Glomerular endothelial cell (primary cell): ENCODE measurements at places on chromosomes 7 and 10. TPM values are rescaled to one million over a fixed set of nuclear protein-coding genes. Genes with fewer than 3 reads are reported as not detected.

DNA sequence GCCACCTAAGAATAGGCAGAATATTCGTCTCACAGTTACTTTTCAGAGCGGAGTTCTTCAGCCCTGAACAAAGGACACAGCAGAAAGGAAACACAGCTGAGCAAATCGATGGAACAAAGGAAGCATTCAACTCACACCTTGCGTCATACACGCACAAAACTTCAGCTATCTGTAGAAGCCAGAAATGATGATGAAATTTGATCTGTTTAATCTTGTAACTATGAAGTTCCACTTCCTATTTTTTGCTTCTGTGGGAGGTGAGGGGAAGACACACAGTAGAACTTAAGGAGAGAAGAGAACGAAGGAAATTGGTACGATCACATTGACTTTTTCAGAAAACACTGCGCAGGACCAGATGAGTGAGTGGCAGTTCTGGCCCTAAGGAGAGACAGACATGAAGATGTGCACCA is 26.2 kb downstream of the FAM171A1 start:
- peak; percentile 68 for DNase-seq

DNA sequence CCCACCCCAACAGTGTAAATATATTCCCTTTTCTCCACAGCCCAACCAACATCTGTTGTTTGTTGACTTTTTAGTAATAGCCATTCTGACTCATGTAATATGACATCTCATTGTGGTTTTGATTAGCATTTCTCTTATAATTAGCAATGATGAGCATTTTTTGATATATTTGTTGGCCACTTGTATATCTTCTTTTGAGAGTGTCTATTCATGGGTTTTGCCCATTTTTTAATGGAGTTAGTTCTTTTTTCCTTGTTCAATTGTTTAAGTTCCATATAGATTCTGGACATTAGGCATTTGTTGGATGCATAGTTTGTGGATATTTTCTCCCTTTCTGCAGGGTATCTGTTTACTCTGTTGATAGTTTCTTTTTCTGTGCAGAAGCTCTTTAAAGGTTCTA is 340.1 kb downstream of the NXPH1 start:
- DNase-seq = no peak

DNA sequence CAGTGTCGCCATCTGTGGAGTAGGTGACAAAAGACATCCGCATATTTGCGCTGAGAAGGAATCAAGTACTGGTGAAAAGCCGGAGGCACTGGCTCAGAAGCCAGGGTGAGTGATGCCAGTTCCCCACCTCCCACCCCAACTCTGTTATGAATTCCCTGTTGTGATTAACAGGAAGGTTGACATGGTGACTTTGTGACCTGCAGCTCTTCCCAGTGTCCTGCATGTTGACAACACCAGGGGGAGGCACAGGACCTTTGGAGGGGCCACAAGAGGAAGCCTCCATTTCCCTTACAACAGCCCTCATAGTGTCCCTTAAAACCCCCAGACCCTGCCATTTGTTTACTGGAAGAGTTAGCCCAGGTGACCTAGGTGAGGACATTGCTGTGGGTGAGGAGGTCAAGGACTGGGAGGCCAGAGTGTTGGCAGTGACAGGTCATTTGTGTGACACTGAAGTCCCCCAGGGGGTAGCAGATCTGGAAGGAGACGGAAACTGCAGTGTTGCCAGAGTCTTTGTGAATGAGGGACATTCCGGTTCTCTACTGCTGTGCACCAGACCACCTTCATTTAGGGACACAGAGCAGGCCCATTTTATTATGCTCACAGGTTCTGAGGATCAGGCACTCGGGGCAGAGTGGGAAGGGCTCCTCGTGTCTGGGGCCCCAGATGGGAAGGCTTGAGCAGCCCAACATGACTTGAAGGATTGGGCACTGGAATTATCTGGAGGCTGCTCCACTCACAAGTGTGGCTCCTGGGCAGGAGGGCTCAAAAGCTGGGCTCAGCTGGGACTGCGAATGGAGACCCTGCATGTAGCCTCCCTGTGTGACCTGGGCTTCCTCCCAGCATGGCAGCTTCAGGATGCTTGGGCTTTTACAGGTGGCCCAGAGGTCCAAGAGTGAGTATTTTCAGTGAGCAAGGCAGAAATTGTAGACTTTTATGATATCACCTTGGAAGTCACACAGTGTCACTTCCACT is 13.0 kb upstream of the ANTXRL start:
- DNase-seq = no peak

GRCh38 chr10:73643362-73643761 is 2.1 kb upstream of the MYOZ1 start:
- DNase-seq = no peak

- no peak for DNase-seq
Measured at GRCh38 chr10:4213441-4213840, 428.4 kb upstream of the KLF6 start.

DNA sequence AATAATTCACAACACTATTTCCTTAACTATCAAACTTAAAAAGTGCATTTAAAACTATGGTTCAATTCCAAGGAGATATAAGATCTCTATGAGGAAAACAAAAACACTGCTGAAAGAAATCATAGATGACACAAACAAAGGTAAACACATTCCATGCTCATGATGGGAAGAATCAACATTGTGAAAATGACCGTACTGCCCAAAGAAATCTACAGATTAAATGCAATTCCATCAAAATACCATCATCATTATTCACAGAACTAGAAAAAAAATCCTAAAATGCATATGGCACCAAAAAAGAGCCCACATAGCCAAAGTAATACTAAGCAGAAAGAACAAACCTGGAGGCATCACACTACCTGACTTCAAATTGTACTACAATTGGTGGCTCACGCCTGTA is 159.9 kb upstream of the EEPD1 start:
- DNase-seq = no peak

GRCh38 chr7:80856769-80857168 is 62.1 kb downstream of the SEMA3C start:
- DNase-seq = no peak

GRCh38 chr7:54166419-54166818 is 375.8 kb upstream of the VSTM2A start:
- DNase-seq = no peak

DNA sequence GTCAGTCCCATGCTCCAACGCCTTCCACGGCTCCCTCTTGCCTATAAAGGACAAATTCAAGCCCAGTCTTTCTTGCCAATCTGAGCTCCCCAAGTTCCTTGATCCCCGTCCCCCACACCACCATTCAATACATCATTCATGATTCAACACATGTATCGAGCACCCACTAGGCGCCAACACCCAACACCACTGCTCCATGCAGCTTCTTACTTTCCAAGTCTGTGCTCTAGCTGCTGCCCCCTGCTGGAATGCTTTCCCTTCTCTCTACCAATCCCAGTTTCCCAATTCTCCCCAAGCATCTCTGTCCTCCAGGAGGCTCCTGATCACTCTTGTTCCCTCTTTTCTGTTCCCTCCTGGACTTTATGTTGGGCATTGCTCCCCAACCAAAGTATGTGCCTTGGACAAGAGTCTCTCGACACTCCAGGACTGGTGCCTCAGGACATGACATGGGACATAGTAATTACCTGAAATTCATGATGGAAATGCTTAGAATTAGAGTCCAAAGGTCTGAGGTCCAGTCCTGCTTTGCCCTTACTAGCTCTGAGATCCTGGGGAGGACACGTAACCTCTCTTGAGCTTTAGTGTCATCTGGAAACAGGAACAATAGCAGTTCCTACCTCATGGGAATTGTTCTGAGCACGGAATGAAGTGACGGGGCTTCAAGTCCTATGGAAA is 172.7 kb downstream of the NEURL1 start:
- no peak for DNase-seq

- no peak for DNase-seq
Measured at GRCh38 chr7:41907444-41907843, 204.6 kb upstream of the INHBA start.

GRCh38 chr7:120502132-120502531 is 229.2 kb downstream of the KCND2 start:
- DNase-seq = no peak

- DNase-seq = no peak
Measured at GRCh38 chr10:47264797-47265281, 35.2 kb upstream of the GDF10 start.

DNA sequence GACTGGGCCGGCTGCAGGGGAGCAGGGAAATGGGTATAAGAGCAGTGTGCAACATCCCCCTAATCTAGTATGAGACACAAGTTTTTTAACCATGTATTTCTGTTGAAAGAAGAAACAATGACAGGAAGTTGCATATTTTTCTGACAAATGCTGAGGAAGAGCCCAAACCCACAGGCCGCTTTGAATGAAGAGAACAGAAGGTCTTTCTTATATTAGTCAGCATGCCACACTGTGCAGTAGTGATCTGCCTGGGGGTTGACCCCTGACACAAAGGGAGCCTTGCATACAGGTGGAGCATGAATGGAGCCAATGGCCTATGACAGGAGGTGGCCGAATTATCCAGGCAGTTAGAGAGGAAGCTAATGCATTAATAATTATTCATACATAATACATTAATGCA is 518.3 kb downstream of the PLXDC2 start:
- DNase-seq = no peak

- DNase-seq = peak; percentile 20
Measured at GRCh38 chr7:106737202-106737562, 76.2 kb upstream of the CCDC71L start.

GRCh38 chr7:47241112-47242065 is 340.5 kb downstream of the TNS3 start:
- DNase-seq = no peak

DNA sequence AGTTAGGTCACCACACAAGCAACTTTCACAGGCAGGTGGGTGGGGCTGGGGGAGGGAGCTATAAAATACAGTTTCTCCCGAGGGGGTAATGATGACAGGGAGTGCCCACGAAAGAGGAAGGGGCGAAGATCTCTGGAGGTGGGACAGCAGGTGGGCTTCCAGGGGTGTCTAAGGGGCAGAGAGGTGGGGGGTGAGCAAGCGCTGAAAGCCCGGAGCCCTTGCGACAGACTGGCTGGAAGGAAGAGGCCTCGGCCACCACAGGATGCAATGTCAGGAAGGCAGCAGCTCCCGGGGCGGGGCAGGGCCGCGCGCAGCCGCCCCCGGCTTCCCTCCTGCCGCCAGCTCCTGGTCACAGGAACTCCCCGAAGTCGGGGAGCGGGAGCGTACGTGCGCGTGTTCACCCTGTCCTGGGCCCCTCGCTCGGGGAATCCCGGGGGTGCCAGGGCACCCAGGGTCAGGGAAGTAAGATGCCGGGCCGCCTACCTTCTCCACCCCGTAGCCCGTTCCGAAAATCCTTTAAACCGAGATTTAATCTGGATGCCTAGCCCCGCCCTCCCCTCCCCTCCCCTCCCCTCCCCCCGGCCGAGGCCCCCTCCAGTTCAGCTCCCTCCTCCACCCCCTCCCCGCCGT is 105.2 kb upstream of the PPIF start:
- DNase-seq = no peak

GRCh38 chr7:75995052-75995471 is 667 bp upstream of the TMEM120A start:
- DNase-seq = no peak

DNA sequence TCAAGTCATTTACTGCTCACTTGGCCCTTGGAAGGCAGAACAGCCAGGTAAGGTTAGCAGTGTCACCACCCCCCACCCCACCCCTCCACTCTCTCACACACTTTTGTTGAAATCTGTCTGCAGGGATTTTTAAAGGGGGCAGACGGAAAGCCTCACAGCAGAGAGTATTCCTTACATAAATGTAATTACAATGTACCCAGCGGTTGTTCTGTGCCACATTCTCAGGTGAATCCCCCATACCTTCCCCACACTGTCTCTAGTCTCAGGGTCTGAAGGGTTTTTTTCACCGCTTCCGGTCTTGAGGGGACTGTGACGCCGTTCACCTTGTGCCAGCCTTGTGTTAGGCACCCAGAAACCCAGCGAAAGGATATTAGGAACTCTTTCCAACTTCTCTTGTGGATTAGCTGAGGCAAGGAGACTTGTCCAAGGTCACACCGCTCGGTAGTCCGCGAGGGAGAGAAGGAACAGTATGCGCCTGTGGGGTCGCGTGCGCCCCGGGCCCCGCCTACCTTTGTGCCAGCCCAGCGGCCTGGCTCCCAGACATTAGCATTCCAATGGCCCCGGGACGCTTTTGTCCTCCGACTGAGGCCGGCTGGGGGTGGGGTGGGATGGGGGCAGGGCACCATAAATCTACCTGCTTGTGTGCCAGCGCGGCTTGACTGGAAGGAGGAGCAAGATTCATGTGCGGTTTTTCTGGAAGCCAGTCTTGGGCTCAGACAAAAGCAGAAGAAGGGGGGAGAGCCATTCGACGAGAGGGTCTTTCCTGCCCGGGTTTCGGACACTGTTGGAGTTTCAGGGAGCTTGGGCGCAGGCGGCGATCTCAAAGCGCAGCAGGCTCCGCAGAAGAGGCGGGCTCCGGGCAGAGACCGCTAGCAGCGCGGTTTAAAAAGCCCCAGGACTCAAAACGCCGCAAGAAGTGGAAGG is 4.5 kb downstream of the NEUROG3 start:
- no peak for DNase-seq

DNA sequence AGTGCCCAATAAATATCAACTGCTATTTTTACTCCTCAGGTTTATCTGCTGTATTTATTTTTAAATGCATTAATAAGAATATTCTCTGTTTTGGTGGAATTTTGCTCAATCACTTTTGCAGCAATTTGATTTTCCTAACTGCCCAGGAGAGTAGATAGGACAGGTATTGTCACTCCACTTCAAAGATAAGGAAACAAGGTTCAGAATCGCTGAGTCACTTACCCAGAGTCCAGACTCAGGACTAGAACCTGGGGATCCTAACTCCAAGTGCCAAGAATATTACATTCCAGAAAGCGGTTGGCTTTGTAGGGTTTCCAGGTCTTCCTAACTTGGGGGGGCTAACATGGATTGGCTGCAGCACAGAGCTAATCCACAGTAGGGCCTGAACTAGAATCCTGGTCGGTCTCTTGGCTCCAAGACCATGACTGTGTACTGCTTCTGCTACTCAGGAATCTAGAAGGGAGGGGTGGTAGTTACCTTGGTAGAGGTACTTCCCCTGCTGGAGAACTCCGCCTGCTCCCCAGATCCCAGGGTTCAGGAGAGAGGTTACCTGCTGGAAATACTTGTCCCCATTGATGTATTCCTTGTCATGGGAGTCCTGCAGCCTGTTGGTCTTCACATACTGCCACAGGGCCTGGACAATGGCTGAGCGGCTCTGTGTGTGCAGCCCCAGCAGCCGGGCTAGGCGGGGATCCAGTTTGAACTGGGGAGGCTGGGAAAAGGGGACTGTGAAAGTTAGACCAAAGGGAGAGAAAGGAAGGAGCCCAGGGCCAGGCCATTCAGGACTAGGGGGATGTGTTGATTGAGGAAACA is 7.3 kb downstream of the SMARCD3 start:
- DNase-seq = no peak

DNA sequence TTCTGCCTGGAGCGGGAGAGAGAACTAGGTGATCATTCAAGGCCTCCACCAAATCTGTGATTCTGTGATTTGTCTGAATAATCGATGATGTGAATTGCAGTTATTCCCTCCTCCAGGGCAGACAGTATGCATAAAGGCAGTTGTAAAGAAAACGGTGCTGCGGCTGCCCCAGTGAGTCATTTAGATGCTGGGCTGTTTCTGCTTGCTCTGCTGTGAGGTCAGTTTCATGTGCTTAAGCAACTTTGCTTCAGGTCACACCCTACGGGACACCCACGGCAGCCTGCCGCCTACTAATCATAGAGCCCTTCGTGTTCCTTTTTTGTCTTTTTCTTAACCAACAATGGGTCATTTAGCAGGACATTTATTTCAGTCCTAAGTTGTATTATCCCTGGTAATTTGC is 158.1 kb upstream of the PITRM1 start:
- no peak for DNase-seq

- no peak for DNase-seq
Measured at GRCh38 chr10:33716501-33717267, 382.2 kb upstream of the NRP1 start.

Gene CLCN1
- not detected in 2 replicates for total RNA-seq

Gene ACBD7
- total RNA-seq = 1.4 TPM in 1 of 2 replicates, not detected in the other

Gene VSTM2A
- total RNA-seq = not detected in 2 replicates

Gene PMS2
- total RNA-seq = 14.8 and 15.1 TPM in 2 replicates

Gene GPR85
- 0.24 and 2.6 TPM in 2 replicates for total RNA-seq

Gene SNX10
- total RNA-seq = 2.5 and 7.2 TPM in 2 replicates
